ENCODE measurements at places on chromosomes 12 and 14.

GRCh38 chr14:61221906-61222305 is 59.2 kb downstream of the TMEM30B start:
- no peak for DNase-seq

DNA sequence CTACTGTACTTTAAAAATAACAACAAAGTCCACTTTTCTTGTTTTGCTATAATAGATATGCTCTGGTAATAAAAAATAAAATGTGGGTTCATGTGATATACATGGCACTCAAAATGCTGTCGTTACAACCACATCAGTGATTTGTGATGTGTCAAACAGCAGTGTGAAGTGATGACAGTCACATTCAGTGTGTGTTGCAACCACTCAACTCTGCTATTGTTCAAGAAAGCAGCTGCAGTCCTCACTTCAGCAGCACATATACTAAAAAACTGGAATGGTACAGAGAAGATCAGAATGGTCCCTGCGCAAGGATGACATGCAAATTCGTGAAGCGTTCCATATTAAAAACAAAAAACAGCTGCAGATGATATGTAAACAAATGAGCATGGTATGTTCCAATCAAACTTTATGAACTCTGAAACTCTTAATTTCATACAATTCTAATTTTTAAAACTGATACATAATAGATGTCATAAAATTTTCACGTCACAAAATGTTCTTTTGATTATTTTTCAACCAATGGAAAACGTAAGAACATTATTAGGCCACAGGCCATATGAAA is 6.7 kb downstream of the TRMT5 start:
- no peak for DNase-seq

DNA sequence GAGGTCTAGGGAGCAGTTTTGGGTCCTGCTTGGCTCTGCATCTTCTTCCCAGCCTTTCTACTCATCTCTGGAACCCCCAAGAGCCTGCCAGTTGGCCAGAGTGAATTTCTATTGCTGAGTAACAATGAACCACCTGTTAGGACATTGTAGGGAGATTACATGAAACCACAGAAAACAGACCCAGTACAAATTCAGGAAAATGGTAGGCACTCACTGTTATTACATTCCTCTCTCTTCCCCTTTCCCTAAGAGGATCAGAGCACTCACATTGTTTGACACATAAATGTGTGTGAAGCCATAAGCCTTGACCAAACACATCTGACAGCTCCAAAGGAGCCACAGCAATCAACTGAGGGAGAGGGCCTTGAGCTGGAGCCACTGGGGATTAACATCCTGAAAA is 216.1 kb downstream of the TMEM132D start:
- DNase-seq = no peak

DNA sequence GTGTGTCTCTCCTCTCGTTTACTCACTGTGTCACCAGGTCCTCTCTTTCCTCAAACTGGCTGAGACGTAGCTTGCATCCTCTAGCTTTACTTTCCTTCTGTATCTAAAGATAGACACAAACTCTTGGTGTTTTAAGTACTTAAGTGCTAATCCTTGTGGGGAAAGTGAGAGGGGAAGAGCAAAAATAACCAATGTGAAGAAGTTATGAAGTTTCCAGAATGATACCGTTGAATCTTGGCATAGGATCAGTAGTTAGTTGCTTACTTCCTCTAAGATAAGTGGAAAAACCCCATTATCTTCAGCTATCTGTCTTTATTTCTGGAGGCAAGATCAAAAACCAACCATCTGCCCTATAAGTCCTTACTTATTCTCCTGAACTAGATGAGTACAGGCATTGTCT is 10.6 kb downstream of the FAR2 start:
- no peak for DNase-seq

DNA sequence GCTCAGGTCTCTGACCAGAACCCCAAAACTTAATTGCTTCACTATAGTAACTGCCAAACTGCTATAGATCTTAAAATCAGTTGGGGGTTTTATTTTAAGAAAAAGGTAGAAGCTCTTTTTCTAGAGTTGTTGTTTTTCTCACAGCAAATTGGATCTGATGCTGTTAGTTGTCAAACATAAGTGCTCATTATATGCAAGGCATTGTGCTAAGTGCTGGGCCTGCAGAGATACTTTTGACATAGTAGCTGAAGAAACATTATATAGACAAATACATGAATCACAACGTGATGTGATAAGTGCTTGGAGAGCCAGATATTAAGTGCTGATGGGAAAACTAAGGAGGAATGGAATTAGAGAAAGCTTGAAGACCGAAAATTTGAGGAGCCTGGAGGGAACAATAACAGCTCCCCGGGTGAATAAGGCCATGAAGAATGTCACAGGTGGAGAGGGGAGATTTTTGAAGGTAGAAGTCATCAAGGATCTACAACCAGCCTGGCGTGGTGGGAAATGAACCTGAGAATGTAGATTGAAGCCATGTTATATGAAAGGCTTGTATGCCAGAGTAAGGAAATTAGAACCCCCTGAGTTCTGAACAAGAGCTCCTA is 126.5 kb downstream of the DYRK2 start:
- no peak for DNase-seq

GRCh38 chr12:79023784-79024183 is 159.2 kb downstream of the SYT1 start:
- DNase-seq = no peak

- no peak for DNase-seq
Measured at GRCh38 chr14:86902176-86902950, 1090.6 kb downstream of the GALC start.

DNA sequence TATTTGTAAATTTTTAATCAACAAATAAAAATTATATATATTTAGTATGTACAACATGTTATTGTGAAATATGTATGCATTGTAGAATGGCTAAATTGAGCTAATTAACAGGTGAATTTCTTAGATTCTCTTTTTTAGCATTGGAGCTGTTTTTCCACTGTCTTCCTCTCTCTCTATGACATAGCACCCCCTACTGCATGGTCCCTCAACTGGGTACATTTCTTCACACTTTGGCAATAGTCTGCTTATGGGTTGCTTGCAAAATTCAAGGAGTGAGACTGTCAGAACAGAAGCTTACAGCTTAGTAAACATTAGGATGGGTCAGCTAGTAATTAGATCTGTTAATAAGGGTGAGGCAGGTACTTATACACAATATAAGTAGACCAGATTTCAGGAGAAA is 658.5 kb upstream of the MGAT4C start:
- DNase-seq = peak; percentile 1

DNA sequence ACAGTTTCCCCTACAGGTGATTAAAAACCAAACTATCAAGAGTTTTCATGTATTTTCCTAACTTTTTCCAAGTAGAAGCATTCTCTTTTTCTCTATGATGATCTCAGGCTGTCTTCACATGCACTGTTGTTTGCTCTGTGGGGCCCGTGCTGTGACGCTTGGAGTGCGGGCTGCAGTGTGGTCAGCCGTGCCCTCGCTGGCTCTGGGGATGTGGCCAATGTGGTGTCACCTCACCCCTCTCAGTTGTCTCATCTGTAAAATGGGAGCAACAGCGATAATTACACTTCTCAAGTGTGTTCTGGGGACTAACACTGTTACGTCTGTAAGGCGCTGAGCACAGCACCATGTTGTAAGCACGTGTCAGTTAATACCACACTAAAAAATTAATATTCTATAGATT is 28.6 kb downstream of the DDX51 start:
- DNase-seq = no peak

DNA sequence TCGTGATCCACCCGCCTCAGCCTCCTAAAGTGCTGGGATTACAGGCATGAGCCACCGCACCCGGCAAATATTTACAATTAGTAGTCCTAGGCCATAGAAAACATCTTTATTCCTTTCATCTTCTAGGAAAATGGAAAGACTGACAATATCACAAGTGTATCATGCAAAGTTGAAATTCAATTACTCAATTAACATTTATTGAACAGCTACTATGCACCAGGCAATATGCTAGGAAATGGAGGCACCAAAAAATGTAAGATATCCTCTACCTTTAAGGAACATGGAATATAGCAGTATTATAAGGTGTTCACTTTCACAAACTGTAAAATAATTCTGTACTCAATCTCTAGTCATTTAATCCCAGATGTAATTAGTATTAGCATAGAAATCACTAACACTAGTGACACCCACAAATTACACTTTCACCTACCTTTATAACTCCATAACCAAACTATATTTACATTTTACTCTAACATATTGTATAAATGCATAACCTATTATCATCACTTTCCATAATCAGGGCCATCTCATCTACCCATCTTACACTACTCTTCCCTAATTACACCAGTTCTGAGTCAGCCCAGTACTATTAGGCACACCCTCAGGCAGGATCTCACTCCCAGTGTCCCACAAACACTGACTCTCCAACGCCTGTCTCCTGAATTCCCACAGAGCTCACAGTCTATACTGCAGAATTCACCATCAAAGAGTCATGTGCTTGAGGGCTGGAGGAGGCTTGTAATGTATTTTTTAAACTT is 10.4 kb downstream of the CORO1C start:
- no peak for DNase-seq

Measured in GM12891 (cell line).